ENCODE measurements at places on chromosomes 3 and 15.

DNA sequence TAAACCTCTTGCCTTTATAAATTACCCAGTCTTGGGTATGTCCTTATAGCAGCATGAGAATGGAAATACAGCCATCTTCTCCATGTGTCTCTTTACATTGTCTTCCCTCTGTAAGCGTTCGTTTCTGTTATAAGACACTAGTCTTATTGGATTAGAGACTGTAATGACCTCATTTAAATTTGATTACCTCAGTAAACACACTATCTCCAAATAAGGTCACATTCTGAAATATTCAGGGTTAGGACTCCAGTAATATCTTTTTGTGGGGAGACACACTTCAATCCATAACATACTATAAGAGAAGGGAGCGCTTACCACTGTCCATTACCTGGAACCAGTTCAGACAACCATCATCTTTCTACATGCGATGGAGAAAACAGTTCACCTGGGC lies 34.3 kb upstream of the CD47 start:
- DNase-seq: no peak

DNA sequence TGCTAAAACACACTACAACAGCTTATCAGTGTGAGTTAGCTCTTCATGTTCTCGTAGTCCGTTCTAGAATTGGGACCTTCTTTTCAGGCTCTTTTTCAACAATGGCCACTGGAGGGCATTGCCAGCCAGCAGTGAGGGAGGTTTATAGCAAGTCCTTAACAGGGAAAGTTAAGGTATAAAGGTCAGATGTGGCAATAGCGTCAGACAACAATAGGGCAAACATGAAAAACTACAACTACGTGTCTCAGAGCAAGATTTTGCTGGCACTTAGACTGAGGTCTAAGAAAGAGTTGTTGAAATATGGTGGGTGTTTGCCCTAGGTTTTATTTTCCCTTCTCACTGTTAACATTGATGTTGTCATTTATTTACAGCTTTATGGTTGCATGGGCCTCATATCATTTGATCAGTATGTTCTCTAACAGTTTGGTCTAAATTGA lies 161.4 kb downstream of the GMNC start:
- DNase-seq: peak; percentile 25

DNA sequence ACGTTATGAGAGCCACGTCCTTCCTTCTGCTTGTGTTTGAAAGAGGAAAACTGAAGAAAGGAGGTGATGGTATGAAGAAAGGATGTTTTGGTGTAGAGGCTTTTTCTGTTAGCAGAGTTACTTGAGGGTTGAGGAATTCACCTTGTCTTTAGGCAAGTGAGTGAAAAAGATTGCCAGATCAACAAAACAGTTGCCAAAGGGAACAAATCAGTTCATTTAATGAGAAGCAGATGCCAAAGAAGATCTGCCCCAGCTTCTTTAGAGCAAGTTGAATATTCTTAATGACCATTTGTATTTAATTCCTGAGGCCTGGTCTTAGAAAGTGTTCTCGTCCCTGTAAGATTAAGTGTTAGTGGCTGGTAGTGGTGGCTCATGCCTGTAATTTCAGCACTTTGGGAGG lies 2.6 kb downstream of the CHCHD6 start:
- no peak for DNase-seq

DNA sequence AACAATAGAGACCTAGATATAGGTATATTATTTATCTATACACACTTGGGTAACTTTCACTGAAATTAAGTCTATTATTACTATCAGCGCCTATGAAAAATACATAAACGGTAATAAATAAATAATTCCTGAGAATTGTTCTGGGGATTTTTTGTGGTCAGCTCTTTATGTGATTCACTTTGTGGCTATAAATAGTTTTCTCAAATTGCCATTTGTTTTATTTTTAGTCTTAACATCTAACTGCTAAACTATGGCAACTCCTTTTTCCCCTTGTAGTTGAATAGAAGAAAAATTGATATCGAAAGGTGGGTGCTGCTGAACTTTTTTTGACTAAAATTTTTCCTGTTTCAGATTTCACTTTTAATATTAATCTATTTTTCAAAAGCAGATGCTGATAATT lies 189.0 kb downstream of the VGLL3 start:
- no peak for DNase-seq

- DNase-seq: no peak
Observed at GRCh38 chr3:149170672-149171071, 41.2 kb downstream of the HPS3 start.

- no peak for DNase-seq
Observed at GRCh38 chr3:48565591-48566400, 2.2 kb upstream of the UCN2 start.

GRCh38 chr3:123096731-123097130 lies 29.9 kb downstream of the PDIA5 start:
- no peak for DNase-seq

GRCh38 chr3:154034797-154035330 lies 86.3 kb upstream of the ARHGEF26 start:
- no peak for DNase-seq

GRCh38 chr3:69378112-69378802 lies 7.6 kb downstream of the FRMD4B start:
- DNase-seq: no peak

DNA sequence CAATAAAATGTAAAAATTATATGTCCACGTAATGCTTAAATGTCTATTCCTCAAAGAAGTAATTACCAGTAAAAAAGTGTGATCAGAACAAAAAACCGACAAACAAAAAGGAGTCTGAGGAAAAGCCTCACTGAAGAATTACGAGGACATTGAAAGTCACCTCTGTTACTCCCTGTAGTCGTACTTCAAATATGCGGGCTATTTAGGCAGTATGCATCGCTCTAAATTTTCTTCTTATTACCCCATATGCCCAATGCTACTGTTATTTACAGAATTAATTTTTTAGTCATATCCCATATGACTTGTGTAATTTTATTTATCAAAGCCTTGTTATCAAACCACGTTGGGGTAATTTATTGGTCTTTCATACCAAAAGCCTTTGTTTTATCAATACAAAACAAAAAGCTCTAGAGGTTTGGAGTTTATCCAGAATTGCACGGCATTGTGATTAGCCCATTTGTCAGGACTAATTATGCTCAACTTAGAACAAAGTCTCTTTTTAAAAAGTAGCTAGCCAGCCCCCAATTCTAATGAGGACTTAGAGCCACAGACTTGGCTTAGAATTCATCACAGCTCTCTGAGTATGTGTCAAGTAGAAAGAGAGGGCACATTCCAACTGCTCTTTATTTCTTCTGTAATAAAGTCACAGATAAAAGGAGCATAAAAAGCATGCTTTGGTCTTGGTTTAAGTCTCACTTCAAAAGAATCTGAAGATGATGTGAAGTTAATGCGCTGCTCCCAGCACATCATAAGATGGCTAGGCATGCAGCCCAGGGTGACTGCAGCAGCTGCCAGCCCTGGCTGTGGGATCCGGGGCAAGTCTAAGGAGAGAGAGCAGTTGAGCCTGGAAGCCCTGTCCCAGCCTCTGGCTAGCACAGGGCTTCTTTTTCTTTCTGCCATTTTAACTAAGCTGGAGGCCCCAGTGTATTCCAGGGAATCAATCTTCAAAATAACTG lies 521.0 kb downstream of the GABRG3 start:
- DNase-seq: no peak

DNA sequence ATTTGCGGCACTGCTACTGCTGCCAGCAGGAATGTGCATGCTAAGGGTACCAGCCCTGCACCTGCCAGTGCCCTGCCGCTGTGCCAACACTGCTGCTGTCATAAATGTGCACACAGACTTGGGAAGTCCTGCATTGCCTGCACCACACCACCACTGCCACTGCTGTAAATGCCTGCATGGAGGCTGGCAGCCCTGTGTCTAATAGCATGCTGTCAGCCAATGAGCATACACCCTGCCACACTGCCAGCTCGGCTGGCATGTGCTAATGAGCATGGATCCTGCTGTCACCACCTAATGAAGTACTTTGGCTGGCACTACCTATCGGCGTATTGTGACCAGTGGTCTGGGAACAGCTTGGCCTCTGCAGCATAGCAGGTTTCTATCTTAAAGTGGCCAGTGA lies 981.8 kb upstream of the GBE1 start:
- DNase-seq: no peak

DNA sequence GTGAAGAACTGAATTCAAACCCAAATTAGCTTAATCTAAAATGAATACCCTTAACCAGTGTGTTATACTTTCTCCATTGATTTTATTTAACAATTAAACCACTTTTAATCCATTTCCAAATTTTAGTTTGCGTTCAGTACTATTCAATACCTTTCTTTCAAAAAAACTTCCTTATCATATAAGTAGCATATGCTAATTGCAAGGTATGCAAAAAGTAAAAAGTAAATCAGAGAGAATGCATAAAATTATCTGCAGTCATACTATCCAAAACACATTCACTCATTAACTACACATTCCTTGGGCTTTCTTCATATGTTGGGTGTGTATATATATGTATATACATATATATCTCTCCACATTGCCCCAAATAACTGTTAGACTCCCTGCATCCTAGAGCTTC lies 208.8 kb downstream of the CADM2 start:
- DNase-seq: no peak

DNA sequence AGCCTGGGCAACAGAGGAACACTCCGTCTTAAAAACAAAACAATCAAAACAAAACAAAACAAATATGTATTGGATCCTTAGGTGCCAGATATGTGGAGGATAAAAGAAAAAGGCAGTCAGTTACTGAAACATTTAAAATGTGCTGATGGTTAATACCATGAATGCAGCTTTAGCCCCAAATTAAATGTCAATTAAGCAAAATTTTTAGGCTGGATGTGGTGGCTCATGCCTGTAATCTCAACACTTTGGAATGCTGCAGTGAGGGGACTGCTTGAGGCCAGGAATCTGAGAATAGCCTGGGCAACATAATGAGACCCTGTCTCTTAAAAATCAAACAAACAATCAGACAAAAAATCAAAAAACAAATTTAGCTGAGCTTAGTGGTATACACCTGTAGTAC lies 8.5 kb upstream of the CHMP2B start:
- no peak for DNase-seq

- no peak for DNase-seq
Observed at GRCh38 chr3:58371754-58372153, 39.1 kb downstream of the PXK start.

Measured in CD4-positive, CD25-positive, alpha-beta regulatory T cell (primary cell).